ENCODE measurements at places on chromosomes 3 and 15.

DNA sequence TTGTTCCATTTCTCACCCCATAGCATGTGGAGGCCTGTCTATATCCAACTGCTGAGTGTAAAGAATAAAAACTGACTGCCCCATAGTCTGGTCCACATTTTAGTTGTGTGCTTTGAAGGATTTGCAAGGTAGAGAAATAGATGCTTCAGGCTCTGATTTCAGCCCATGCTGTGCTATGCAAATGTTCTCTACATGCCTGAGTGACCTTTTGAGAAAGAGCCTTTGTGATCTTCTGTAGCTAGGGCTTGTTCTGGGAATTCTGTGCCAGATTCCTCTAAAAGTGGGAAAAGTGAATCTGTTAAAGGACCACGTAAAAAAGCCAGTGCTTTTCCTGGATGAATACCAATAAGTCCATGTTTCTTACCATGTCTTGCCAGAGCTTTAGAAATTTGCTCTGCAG, 5.2 kb downstream of the KCTD6 start:
- DNase-seq: no peak

- no peak for DNase-seq
Measured at GRCh38 chr3:100900671-100901335, 92.4 kb downstream of the ABI3BP start.

DNA sequence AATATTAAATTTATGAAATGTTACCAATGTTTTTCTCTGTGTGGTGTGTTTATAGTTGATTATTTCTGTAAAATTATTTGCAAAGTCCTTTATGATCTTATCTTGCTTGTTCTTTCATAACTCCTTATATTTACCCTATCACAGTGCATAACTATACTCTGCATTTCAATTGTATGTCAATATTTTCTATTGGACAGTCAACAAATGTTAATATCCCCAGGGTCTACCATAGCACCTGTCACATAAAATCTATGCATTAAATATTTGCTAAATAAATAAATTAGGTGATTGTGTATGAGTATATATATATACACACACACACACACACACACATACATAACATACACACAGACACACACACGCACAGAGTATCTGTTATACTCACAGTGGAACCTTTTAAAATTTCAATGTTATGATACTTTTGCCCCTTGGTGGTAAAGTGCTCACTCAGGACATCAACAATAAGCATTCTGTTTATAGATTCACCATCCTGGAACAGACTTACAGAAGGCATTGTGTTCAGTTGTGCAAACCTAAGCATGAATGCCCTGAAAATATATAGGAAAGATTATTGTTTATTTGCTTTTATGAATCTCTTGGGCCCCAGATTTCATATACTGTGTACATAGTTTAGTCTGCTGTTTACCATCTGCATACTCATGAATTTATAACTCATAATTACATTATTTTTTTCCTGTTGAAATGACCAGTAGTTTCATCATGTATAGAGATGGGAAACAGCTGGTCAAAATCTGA, 443.7 kb downstream of the EPHA6 start:
- no peak for DNase-seq

- DNase-seq: no peak
Measured at GRCh38 chr3:557972-558371, 361.4 kb downstream of the CHL1 start.

GRCh38 chr15:62407216-62407615, 242.1 kb upstream of the C2CD4B start:
- no peak for DNase-seq

DNA sequence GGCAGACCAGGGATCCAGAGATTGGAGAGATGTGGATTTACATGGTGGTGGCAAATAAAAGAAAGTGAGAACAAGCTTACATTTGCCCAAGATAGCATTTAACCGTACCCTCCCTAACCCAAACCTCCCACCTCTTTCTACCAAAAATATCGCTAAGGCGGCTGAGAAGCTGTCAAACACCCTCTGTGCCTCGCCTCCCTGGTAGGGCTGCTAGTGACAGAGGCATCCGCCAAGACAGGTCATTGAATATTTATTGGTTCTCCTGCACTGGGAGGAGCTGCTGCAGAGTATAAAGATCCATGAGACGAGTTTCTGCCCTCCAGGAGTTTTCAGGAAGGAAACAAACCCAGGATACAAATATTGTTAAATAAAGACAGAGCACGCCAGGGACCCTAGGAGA, 107.3 kb upstream of the TMC3 start:
- no peak for DNase-seq

GRCh38 chr3:128971421-128972100, 22.3 kb downstream of the CFAP92 start:
- DNase-seq: peak; percentile 45

DNA sequence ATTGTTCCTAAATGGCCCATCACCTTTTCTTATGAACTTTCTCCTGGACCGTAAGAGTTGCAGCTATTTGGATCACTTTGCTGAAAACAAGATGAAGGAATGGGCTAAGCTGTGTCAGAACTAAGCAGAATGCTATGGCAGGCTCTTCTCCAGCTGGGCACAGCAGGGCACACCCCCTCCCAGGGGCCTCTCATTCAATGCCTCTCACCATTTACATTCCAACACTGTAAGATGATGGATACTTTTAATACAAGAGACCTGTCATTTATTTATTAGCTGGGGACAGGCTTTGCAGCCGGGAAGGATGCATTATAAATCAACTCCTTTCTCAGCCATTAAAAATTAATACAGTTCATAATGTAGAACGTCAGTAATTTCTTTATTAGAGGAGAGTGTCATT, 240.1 kb downstream of the NTRK3 start:
- DNase-seq: no peak

- peak; percentile 44 for DNase-seq
Measured at GRCh38 chr15:49421991-49422390, 1.1 kb upstream of the FGF7 start.

- no peak for DNase-seq
Measured at GRCh38 chr3:39275963-39276593, 3.8 kb downstream of the CX3CR1 start.

DNA sequence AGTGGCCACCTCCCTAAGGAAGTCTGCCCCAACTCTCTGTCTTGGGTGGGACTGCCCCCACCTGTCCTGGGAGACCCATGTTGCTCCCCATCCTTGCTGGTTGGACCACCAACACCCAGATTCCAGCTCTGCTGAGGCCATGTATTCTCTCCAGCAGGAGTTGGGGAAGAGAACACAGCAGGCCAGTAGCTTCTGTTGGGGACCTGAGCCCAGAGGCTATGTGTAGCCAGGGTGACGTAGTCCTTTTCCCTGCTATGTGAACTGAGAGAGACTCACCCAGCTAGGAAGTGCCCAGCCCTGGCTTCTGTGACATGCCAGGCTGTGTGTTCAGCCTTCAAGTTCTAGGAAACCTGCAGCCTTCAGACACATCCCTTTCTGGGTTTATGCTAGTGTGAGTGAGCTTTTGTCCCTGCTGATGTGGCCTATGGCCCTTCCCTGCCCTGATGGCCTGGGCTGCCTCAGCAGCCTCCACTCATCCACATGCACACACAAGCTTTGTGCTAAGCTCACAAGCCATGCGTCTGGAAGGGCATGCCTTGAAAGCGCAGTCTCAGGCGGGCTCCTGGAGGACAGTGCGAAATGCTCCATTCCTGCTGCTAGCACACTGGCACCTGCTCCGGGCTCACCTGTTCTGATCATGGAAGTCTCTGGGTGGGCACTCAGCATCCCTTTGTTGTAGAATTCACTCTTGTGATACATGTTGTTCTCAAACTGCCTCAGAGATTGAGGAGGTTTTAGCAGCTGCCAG, 42.6 kb downstream of the KY start:
- no peak for DNase-seq

DNA sequence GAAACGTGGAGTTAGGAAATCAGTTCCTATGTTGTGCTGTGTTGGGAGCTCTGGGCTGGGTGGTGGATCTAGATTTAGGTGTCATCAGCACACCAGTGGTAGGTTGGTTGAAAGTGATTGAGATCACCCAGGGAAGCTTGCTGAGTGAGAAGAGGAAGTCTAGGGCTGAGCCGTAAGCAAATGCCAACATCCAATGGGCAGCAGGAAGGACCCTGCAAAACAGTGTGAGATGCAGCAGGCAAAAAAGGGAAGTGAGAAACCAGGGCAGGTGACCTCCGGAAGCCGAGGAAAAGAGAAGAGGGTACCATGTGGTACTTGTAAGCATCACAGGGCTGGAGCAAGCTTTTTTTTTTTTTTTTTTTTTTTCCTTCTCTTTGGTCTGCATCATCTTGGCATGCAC, 15.9 kb upstream of the COPG1 start:
- peak; percentile 97 for DNase-seq

GRCh38 chr3:31300456-31301443, 232.0 kb upstream of the STT3B start:
- no peak for DNase-seq

- DNase-seq: no peak
Measured at GRCh38 chr15:57553526-57553925, 38.2 kb upstream of the MYZAP start.

- no peak for DNase-seq
Measured at GRCh38 chr3:167437428-167438139, 36.3 kb downstream of the SERPINI2 start.

GRCh38 chr3:123817413-123817812, 66.7 kb downstream of the MYLK start:
- no peak for DNase-seq

GRCh38 chr3:160929595-160929994, 173.6 kb downstream of the PPM1L start:
- DNase-seq: no peak

- no peak for DNase-seq
Measured at GRCh38 chr15:97076011-97076410, 745.5 kb downstream of the NR2F2 start.

DNA sequence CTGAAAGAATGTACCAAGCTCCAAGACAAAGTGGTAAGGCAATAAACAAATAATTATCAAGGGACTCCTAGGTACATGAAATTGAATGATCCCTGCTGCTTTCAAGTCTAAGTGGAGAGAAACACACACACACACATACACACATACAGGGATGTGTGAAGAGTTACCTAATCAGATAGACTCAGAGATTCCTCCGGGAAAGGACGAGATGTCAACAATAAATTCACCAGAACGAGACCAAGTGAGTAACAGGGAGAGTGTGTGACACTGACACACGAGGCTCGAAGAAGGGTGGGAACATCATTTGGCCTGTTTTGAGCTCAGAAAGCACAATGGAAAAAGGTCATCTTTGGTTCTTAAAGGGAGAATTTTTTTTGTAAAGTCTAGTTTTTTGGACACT, 13.4 kb downstream of the LRIG1 start:
- no peak for DNase-seq

GRCh38 chr3:158160958-158161357, 51.1 kb downstream of the RSRC1 start:
- DNase-seq: peak; percentile 35

DNA sequence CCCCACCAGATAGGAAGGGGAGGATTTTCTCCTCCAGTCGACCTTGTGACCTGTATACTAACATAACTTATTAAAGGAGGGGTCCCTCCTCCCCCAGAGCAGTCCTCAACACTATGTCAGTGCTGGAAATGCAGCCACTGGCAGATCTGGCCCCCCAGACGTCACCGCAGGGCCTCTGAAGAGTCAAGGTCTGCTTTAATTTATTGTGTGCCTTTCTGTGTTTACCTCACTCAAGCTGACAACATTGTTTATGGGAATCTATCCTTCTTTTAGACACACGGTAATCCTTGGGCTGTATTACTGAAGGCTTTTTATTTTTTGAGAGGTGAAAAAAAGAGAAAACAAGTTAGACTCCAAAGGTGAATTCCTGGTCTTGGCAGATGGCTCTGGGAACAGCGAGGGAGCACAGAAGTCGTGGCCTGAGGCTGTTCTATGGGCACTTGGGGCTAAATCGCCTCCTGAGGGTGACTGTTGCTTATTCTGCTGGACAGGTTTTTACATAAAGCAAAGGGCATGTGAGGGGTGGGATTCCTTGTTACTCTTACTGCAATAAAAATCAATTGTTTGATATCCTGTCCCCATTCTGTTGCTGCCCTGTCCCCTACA, 13.5 kb upstream of the NR2C2 start:
- DNase-seq: no peak

GRCh38 chr3:123663977-123664376, 79.1 kb upstream of the HACD2 start:
- DNase-seq: no peak

DNA sequence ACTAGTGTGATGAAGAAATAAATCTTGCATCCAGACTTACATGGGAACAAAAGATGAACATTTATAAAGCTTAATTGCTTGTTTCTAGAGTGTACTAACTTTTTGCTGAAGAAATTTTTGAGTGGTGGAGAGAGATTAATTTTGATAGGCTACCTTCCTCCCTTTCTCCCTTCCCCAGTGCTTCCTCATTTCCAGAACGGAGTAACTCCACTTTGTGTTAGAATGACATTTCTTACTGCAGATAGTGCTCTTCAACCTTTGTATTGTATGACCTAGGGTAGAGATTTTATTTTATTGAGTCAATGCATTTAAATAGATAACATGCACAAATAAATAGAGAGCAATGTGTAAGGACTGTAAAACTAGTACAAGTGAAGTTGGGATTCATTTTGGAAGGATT, 1.9 kb downstream of the ATP1B3 start:
- peak; percentile 39 for DNase-seq

- no peak for DNase-seq
Measured at GRCh38 chr3:126166009-126166408, 14.4 kb downstream of the ALDH1L1 start.

- no peak for DNase-seq
Measured at GRCh38 chr3:50830451-50830850, 155.7 kb downstream of the DOCK3 start.

GRCh38 chr3:108602249-108602934, 12.9 kb downstream of the DZIP3 start:
- no peak for DNase-seq

DNA sequence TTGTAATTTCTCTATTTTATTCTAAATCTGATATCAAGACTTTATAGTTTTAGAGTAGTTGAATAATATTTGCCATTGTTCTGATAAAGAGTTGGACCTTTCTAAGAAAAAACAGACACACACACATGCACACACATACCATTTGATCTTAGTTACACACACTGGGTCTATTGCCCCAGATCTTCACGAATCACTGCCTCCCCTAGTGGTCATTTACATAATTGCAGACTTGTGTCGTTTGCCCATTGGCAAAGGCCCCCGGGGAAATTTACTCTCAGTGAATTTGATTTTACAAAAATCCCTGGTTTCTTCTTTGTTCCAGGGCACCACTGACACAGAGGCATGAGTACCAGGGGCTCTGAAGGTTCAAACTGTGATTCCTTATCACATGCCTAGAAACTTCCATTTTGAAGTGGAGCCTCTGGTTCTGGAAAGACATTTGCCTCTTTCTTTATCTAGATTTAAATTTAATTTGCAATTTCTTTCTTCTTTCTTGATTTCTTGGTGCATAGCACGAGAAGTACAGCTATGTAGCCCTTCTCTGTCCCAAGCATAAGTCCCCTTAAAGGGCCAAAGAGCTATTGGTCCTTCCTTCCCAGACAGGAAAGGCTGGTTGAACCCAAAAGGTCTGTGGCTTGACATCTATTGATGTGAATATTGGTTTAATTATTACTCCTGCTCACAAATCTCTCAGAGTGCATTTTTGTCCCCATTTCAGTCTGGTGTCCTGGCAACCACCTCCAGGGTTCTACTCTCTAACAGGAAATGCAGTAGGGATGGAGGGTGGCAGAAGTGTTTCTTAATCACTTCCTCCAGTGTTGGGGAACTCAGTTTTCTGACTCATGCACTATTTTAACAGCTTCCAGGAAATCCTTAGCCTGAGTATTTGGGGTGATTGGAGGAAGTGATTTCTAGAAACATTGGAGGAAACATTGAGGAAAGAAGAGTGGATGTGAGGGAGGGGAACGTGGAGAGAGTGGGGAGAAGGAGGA, 32.4 kb upstream of the SLC6A11 start:
- peak; percentile 43 for DNase-seq

Data from inflammatory macrophage treated with lipopolysaccharide for 4 hours (primary cell).